ENCODE measurements at places on chromosomes 4 and X.
A peak's percentile ranks its signal among the peaks of the same experiment; 100 is the strongest.

DNA sequence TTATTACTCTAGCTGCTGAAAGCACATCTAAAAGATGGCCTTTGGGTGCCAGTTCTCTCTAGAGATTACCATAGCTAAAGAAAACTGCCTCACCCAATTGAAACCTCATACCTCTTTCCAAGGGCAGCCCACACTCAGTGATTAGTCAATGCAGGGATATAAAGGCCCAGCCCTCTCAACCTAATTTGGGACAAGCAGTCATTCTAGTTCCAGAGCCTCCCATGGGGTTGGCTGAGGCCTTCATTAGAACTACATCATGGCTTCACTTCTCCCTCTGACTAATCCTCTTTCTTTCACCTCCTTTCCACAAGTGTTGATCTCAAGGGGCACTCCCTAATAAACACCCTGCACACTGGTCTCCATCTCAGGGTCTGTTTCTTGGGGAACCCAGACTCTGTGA, 38.5 kb upstream of the C1GALT1C1 start:
- DNase-seq, result no peak

DNA sequence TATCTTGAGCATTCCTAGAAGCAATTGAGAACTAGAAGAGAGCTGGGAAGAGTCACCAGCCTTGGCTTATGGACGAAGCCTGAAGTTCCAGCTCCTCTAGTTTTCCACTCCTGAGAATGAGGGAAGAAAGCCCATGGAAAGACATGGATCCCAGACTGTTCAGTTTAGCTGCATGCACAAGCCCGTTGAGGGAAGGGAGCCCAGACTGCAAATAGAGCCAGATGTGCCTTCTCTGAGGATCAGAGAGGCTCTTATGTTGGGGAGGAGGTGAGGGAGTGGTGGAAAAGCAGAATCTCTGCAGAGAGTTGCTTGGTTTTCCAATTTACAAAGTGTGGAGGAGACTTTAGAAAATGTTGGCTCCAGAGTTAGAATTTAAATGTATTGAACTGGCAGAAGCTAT, 69.0 kb downstream of the ASB9 start:
- no peak for DNase-seq

- peak; percentile 68 for DNase-seq
These were observed 20.5 kb downstream of the NOP14 start for GRCh38 chr4:2942532-2943363.

GRCh38 chr4:118180776-118181175, 146.5 kb downstream of the NDST3 start:
- no peak for DNase-seq

GRCh38 chr4:38815885-38816782, 11.5 kb upstream of the TLR1 start:
- DNase-seq, result peak; percentile 15

GRCh38 chrX:132491191-132491590, 2.4 kb upstream of the MBNL3 start:
- peak; percentile 65 for DNase-seq

DNA sequence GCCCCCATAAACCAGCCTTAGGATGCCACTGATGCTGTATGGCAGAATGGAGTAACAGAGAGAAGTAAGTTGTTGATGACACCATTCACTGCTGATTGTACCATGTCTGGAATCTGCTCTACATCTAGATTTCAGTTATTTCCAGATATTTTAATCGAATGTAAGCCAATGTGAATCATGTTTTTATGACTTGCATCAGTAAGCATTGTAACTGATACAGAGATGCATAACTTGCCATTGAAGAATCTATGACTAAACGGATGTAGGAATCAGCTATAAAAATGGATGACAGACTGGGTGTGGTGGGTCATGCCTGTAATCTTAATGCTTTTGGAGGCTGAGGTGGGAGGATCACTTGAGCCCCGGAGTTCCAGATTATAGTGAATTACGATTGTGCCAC, 161.0 kb upstream of the GATB start:
- DNase-seq, result no peak

DNA sequence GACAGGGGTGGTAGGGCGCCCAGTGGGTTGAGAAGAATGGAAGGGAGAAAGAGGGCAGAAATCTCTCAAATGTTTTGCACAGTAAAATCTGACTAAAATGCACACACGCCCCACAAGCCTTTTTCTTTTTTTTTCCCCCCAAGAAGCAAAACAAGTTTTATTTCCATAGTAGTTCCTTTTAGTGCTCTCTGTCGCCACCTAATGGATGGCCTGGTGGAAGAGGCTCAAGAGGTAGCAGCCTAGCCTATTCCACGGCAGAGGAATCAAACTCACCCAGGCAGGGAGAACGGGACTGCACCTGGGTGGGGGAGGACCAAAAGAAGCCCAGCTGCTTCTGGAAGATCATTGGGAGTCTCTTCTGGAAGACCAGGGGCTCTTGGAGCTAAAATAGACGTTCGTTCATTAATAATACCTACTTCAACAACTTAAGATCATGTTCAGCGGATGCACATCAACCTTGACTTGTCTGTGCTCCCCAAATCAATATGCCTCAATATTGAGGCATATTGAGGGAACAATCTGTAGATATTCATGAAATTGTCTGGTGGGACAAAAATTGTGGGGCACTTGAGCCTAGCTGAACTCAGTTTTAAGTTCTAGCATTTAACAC, 31.6 kb upstream of the IRAK1 start:
- DNase-seq, result peak; percentile 73

DNA sequence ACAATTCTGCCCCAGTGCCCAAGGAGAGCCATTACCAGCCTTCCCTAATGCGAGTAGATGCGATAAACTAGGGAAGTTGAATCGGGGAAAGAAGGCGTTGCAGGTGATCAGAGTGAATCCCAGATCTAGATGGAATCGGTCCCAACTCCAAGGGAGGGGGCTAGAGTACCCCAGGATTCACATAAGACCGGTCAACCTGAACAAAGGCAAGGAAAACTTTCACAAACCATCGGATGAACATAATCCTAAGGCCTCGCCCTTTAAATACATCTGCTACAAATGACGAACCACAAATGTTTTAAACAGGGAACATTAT, 11.2 kb upstream of the ZCCHC13 start:
- no peak for DNase-seq

- DNase-seq, result no peak
These were observed 74.5 kb downstream of the DCLK2 start for GRCh38 chr4:150152766-150153165.

DNA sequence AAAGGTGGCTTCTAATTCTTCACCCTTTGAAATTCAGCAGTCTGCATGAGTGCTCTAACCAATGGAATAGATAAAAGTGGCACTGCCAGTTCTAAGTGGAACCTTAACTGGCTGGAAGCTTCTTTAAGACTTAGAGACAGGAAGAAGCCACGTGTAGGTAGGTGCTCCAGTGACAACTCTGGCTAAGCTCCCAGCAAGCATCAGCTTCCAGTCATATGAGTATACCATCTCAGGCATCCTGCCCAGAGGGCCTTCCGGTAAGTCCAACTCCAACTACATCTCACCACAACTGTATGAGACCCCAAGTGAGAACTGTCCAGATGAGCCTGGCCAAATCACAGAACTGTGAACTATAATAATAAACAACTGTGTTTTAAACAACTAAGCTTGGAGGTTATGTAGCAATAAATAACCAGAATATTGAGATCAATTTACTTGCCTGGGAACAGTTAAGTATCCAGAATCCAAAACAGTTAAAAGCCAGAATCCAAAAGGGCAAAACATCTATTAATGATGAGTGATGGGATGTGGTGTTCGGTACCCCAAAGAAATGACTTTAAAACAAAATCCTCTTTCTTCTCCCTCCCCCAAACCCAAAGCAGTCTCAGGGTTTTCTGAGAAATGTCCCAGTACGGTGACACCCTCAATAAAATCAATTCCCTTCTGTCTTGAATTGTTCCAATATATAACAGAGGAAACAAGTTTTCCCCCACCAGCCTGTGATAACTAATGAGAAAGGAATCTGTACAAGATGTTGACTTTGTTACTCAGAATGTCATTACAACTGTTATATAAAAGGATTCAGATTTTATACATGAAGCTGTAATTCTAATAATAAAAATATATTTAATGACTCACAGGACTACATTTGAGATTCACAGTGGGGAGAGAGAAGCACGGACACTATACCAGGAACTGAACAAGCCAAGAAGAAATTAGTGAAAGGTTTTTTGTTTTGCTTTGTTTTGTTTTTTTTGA, 4.2 kb downstream of the TSPAN5 start:
- DNase-seq, result no peak

DNA sequence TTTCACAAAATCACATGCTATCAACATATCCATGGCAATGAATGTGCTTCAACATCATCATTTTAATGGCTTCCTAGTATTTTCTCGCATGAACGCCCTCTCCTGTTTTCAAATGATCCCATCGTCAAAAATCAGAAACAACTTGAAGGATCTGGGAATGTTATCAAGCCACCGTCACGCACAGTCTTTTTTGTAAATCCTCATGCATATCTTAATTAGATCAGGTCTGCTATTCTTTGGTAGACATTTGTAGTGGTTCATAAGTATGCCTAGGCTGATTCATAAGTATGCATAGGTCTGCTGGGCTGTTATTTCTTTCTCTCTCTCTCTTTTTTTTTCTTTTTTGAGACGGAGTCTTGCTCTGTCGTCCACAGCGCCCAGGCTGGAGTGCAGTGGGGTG, 101.6 kb downstream of the CLNK start:
- DNase-seq, result no peak

GRCh38 chr4:139484783-139485311, 30.9 kb downstream of the RAB33B start:
- no peak for DNase-seq

GRCh38 chrX:29090811-29091210, 503.6 kb downstream of the IL1RAPL1 start:
- no peak for DNase-seq

- no peak for DNase-seq
These were observed 692.5 kb downstream of the C4orf33 start for GRCh38 chr4:129788486-129788885.

- no peak for DNase-seq
These were observed 7.4 kb downstream of the PPP2R2C start for GRCh38 chr4:6464842-6465588.

- DNase-seq, result no peak
These were observed 198.2 kb upstream of the LDB2 start for GRCh38 chr4:17096692-17097091.

DNA sequence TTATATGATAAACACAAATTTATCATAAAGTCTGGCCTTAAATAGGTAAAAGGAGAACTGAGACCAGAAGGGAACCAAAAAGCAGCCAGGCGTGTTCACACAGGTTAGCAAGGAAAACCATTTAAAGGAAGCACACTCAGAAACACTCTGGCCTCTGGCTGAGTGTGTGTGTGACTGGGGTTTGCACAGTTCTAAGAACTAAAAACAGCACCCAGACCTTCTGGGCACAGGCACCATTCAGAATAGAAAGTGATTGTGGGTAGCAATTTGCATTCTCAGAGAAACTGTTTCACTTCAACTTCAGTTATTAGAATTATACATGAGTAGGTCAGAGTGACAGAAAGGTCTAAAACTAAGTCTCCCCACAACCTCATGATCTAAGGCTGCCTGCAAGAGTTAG, 10.0 kb downstream of the GPR82 start:
- DNase-seq, result peak; percentile 9

DNA sequence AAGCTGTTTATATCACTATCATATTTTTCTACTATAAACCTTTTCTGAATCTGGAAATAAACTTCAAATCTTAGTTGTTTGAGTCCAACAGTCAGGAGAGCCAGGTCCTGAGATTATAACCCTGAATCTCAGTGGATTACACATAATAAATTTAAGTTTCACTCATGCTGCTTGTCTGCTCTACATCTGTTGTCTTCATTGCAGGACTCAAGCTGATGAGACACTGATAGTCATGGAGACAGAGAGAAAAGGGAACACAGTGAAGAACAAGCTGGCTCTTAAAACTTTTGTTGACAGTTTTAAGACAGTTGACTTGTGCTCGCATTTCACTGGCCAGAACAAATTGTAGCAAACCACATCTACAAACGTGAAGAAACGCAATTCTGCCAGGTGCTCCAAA, 327.0 kb upstream of the CTSO start:
- no peak for DNase-seq

- DNase-seq, result no peak
These were observed 4.6 kb upstream of the ARHGAP6 start for GRCh38 chrX:11670316-11670715.

- DNase-seq, result no peak
These were observed 44.0 kb downstream of the MGST2 start for GRCh38 chr4:139709660-139710059.

DNA sequence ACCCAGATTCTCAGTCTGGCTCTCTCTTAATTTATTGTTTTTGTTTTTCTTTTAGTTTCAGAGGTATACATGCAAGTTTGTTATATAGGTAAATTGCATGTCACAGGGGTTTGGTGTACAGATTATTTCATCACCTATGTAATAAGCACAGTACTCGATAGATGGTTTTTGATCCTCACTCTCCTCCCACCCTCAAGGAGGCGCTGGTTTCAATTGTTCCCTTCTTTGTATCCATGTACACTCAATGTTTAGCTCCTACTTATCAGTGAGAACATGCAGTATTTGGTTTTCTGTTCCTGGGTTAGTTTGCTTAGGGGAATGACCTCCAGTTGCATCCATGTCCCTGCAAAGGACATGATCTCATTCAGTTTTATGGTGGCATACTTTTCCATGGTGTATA, 198.4 kb downstream of the STK32B start:
- DNase-seq, result no peak

GRCh38 chrX:51459125-51459524, 37.3 kb downstream of the NUDT11 start:
- peak; percentile 5 for DNase-seq

DNA sequence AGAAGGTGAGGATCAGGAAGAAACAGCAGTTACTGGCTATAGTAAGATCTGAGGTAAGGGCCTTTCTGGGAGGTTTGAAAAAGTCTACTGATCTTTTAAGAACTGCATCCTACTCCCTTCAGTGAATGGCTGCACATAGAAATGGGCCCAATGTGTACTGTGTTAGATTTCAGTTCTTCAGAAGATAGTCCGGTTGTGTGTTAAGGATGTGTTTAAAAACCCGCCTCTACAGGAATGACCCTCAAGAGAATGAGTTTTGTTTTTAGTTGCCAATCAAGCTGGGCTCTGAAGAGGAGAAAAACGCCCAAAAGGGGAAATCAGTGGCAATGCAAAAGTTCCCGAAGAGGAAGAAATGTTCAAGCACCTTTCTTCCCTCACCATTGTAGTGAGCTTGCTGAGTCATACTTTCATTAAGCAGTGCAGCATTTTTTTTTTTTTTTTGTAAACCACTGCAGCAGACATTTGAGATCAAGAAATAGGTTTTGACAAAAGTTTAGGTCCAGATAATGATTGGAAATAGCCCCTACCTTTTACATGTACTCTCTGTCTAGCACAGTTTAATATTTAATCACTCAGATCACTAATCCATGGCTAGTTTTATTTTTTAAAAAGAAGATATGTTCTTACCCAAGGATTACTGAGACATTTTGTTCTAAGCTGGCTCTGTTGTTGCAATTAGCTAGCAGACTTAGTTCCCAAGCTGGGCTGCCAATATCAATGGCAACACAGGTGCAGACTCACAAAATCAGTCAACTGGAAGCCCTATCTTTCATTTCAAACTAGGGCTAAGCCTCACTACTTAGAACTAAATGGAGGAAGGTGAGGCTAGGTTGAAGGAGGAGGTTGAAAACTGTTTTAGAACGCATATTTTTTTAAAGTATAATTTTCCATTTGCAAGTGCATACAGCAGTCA, 7.0 kb upstream of the TRPC5OS start:
- no peak for DNase-seq
